ENCODE measurements at places on chromosomes 2 and 18.

DNA sequence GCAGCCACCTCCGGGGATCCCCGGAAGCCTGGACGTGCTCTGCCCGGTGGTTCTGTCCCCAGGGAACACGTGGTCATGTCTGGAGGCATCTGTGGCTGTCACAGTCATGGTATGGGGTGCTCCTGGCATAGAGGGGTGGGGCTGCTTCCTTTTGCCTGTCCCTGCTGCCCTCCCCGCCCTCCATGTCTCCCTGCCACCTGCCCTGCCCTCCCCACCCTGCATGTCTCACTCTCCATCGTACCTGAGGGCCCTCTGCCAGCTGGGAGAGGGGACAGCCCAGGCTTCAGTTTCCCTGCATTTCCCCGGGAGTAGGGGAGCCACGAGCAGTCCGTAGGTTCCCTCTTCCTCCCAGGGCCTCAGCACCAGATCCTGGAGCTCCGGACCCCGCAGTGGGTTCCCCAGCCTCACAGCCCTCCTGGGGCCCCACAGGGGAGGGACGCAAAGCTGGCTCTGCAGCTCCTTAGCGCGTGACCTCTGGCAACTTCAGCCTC lies 90.0 kb upstream of the CTDP1 start:
- DNase-seq: no peak

GRCh38 chr2:142745691-142746090 lies 131.8 kb upstream of the KYNU start:
- no peak for DNase-seq

DNA sequence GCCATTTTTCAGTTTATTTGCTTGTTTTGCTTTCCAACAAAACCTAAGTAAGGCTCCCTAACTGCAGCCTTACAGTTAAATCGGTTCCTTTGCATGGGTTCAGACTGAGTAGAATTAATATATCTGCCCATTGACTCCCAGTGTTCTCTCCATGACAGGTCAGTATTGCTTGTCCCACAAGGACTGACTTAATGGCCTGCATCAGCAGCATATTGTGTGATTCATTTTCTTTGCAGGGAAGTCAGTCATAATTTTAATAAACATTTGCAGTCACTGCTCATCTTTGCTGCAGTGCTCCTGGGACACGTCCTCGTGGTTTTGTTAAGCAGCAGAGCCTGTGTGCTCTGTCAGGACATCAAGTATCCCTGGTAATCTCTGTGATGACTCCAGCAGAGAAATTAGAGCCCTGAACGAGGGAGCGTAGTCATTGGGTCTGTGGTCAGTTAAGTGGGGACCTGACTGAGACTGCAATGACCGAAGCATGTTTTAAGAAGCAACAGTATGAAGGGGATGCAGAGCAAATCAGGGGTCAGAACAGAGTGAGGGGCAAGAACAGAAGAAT lies 93.3 kb downstream of the CDH20 start:
- no peak for DNase-seq

DNA sequence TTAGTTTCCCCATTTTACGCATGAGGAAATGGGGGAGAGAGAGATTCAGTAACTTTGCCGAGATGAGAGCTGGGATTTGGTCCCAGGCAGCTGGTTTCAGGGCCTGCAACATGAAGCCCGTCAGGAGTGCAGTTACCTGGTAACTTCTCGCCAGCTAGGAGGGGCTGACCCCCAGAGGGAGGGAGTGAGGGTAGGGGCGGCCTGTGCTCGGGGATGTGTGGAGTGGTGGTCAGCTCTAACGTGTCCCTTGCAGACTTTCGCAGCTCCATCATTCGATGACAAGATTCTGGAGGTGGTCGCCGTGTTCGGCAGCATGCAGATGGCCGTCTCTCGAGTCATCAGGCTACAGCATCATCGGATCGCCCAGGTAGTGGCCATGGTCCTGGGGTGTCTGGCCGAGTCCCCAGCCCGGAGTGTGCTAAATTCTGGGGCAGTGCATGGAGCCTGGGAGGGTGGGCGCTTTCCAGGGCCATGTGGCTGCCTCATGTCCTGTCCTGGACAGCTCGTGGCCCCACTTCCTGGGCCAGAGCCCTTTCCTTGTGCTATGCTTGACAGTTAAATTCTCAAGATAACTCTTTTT lies 103.8 kb downstream of the DGKD start:
- no peak for DNase-seq

DNA sequence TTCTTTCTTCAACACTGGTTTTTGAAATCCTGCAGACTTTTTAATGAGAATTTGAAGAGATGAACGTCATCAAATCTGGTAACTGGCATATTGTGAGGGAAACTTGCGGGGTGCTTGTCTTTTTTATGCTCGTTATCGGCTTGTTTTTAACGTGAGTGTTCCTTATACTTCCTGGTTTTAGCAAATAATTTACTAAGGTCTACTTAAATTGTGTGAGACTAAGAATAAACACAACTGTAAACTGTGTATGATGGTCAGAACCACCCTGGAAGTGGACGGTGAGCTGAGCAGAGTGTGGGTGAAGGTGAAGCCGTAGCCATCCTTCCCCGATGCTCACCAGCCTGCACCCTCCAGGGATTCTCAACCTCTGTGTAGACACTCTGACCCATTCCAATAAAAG lies 82.3 kb upstream of the CDC42EP3 start:
- DNase-seq: no peak
